Mucosa of descending colon (tissue), 3 donors: ENCODE measurements at places on chromosomes 13 and 19. TPM values are rescaled to one million over a fixed set of nuclear protein-coding genes. Genes with fewer than 3 reads are reported as not detected.

DNA sequence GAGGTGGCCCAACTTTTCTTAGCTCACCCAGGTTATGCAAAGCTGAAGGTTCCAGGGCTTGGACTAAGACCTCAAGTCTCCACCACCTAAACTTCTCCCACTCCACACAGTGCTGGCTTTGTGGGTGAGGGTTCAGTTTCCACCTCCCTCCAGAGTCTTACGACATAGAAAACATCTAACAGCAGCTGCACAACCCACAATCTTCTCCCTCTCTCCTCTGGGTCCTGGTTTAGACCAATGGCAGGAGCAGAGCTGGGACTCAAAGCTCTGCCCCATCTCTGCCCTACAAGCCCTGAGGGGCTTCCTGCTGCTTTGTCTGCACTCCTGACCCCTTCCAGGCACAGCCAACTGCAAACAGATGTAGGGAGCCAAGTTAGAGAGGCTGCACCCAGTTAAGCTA is 16.0 kb downstream of the IRGC start:
- DNase-seq = no peak

DNA sequence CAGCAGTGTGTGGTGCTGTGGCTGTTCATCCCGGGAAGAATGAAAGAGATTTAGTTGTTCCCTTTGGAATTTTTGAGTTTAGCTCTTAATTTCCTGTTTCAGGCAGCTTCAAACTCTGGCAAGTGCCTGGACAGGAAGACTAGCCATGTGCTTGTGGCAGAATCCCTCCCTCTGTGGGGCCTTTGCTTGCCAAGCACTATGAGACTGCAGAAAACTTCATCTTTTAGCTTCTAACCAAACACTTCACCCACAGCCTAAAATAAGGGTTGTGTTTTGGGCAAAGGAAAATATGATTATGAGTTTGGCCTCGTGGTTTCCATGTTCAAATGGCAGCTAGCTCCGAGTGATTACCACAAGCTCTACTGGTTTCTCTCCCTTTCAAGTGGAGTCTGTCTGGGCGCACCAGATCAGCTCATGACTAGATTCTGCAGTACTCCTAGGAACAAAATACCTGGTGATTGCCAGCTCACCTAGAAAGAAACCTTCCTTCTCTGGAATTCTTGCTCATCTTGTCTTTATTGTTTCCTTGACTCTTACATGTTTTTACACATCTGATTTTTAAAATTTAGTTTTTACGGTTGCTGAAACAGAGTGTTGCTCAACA is 707.5 kb downstream of the SLITRK6 start:
- DNase-seq = no peak

DNA sequence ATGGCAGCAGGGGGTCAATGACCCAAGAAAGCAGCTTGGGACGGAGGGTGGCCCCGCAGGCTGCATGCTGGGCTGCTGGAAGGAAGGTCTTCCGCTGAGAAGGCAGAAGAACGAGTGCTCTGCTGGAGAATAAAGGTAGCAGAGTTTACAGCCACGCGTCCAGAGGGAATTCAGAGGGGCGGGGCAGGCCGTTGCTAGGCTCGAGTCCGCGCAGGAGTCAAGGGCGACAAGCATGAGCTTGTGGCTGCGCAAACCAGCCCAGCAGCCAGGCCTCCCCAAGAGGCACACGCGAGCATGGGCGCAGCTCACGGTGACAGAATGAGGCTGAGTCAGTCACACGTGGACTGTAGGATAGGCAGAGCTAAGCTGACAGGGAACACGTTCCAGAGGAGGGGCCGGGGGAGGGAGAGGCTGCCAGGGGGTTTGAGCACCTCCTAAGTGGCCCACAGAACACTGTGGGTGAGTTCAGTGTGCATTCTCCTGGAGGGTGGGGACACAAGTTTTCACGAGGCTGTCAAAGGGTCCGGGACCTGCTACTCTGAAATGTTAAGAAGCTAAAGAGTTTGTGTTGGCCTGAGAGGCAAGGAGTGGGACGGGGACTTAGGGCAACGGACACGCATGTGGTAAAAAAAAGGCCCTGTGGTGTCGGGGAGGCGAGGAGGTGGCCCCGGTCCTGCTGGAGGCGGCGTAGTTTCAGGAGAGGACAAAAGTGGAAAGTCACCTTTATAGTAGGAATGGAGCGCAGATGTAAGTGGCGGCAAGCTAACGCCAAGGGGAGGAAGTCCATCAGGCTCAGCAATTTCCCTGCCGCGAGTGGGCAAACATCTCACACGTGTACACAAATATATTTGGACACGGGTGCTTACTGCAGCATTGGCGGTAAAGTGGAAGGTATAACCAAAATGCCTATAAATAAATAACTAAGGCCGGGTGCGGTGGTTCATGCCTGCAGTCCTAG is 17.7 kb downstream of the RFX2 start:
- peak; percentile 91 for DNase-seq

Gene KIR3DL2
- total RNA-seq = 0.26 TPM

Gene FCAR
- total RNA-seq = 0.76 TPM
